Activated T-helper 1 cell treated with anti-CD3 and anti-CD28 coated beads, Interleukin-12 subunit alpha, Interleukin-12 subunit beta, Interleukin-2, Interleukin-4 antibody, amounts not matched to agents 30 ng/mL and 10 ng/mL and 1 ng/mL, durations not matched to agents 14 hours and 24 hours and 36 hours (primary cell): ENCODE measurements at places on chromosomes 6 and 20.

GRCh38 chr20:7935027-7935551 lies 5.2 kb downstream of the HAO1 start:
- DNase-seq = no peak

GRCh38 chr6:81969011-81969410 lies 216.5 kb upstream of the TENT5A start:
- no peak for DNase-seq

DNA sequence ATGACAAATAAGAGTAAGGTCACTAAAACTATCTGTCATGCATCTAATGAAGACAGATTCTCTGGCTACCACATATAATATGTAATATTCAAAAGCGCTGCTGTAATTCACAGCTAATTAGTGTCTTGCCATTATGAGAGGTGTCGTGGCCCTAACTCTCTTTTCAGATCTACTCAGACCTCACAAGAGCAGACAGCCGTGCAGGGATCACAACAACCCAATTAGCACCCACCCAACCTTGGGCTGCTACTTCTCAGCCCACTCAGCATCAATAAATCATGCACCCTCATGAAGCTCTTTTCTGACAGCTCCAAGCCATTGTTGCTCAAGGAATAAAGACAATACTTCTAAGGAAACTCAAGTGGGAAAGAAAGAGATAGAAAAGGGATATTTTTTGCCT lies 61.5 kb downstream of the FRK start:
- no peak for DNase-seq

DNA sequence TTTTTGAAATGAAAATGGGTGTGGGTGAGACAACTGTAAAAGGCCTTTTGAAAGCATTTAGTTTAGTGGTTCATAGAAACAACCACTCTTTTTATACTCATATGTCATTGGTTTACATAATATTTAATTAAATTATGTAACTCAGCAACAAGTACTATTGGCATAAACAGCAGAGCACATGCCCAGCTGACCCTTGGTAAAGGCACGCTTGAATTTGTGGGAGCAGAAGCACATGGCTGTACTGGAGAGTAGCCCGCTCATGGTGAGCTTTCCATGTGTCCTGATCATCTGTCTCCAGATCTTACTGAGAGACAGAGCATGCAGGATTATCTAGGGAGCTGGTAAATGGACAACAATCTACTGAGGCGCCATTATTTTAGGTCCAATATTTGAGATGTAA lies 17.1 kb upstream of the KLHL31 start:
- DNase-seq = no peak

DNA sequence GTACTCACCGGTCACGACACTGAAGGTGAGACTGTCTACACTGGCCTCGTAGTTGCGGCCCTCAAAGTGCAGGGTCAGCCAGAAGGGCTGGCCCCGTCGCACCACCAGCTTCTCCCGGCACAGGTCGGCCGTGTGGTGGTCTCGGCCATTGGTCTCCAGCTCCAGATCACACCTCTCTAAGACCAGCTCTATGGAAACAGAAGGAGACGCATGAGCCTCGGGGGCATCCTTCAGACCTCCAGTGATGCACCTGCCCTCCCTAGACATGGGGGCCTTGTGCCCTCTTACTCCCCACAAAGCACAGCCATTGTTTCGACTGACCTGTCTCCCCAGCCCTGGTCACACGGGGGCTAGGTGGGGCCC lies 3.7 kb downstream of the TGM2 start:
- no peak for DNase-seq
